Suppressor macrophage treated with lipopolysaccharide for 1 hour (primary cell): ENCODE measurements at places on chromosomes 3 and 15.

GRCh38 chr15:65184305-65184867 is 756 bp downstream of the CLPX start:
- DNase-seq: peak; percentile 64

DNA sequence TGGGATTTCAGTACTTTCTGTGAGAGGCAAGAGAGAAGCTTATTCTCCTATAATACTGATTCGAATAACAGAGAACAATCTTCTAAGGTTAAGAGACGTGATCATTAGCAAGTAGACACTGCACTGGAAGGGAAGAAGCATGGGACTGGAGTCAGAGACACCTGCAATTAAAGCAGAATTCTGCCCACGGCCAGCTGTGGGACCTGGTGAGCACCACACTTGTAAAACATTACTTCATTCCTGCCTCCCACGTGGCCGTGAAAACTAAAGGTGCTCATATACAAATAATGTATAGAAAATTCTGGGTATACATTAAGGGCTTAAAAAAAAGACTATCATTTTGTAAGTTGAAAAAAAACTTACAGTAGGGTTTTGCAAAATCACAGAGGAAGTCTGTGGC is 2.0 kb downstream of the TM2D3 start:
- DNase-seq: no peak

- DNase-seq: peak; percentile 75
Measured at GRCh38 chr15:72365844-72366243, 10.0 kb downstream of the HEXA start.

DNA sequence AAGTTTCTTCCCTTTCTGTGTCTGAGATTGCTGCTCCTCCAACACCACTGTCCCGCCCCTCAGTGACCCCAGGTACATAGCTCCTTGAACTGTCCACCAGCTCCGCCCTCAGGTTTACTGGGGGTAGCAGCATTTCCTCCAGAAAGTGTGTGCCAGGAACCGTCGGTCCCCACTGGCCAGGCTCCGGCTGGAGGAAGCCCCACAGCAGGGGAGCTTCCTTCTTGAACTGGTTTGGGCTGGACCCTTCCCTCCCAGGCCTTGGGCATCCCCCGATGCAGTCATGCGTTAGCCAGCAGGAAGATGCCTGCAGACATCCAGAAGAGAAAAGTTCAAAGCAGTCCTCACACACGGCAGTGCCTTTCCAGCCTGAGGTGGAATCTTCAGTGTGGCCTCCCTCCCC is 19.7 kb downstream of the PAK6 start:
- no peak for DNase-seq

DNA sequence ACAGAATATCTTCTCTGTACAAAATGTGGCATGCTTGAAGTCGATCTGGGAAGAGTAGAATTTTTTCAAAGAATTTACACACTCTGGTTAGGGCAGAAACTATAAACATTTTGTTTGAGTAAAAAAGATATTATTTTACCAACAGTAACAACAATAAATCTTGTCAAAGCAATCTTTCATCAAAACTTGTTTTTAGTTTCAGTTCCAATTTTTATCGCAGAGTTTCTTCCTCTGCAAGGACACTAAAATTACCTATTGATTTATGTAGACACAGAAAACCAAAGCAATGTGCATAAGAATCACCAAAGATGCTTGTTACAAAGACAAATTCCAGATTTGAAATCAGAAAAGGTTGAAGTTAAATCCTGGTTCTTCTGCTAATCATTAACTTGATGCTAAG is 61.9 kb downstream of the CGGBP1 start:
- DNase-seq: no peak

DNA sequence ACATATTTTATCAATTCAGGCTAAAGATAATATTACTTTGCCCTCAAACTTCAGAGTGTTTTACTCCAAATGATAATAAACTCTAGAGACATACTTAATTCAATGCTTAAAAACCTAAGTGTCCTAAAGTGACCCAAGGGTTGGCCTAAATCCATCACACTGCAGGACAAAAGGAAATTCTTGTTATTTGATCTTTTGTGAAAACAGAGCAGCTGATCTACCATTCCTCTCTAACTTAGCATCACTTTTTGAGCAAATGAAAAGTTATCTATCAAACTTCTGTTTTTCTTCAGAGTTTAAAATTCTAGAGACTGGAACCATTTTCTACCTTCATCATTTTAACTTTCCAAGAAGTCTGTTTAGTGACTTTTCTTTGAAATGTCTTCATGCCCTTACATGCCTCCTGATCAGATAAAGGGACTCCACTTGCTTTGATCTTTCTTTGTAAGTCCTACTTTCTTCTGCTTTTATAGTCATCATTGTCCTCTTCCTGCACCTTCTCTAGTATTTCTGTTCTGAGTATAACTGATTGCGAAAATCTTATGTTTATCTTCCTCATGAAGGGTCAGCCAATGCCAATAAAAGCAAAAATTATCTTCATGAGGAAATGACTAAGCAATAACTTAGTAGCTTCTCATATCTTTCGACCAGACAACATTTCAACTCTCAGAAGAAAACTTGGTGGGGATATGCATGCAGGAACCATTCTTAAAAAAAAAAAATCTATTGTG is 378.7 kb upstream of the TGFBR2 start:
- DNase-seq: peak; percentile 69

- no peak for DNase-seq
Measured at GRCh38 chr3:37150621-37151020, 23.8 kb downstream of the LRRFIP2 start.

DNA sequence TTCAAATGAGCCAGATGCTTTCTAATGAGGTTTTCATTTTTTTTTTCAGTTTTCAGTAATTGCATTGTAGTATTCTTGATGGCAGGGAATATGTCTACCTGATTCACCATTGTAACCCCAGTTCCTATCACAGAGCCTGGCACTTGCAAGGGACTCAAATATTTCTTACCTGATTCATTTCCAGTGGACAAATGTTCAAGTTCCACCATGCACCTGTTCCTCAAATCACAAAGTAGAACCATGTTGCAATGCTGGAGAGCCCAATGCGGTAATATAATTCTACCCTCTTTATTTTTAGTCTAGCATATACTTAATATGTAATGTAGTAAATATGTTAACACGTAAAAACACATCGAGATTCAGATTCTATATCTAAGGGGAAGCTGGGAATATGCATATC is 722.6 kb downstream of the AGBL1 start:
- no peak for DNase-seq

- peak; percentile 69 for DNase-seq
Measured at GRCh38 chr15:22253676-22254408, 173.5 kb downstream of the OR4M2 start.

GRCh38 chr3:185290266-185290665 is 36.4 kb upstream of the EHHADH start:
- peak; percentile 83 for DNase-seq

GRCh38 chr3:177770383-177771230 is 573.3 kb upstream of the TBL1XR1 start:
- DNase-seq: no peak

DNA sequence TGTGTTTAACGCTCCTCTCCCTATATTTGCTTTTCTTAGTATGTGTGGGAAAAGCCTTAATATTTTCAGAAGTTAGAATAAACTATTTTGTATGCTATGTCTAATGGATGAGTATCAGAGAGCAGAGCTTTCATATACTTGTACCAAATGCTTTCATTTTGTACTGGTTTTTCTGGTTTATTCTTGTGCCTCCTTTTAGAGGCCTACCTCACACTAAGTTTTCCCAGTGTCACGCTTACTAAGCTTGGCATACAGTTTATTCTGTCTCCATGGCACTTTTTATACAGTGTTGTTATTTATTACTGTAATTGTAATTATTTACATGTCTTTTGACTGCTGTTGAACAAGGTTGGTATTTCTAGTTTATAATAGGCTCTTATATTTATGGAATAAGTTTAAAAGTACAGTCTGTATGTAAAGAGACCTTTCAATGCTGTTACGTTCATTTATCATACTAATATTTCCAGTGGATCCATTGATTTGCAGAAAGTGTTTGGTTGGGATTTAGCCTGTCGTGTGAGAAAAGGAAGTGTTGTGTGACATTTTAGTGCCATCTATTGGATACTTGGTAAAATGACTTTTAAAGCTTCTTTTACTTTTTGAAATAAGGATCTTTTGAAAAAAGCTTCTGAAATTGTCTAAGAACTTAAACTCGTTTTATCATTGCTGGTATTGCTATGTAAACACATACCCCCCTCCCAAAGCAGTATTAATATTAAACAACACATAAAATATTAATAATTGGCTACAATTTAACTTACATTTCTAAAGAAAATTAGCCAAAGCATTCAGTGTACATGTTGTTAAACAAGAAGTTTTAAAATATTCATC is 5.2 kb upstream of the EBLN2 start:
- peak; percentile 71 for DNase-seq

DNA sequence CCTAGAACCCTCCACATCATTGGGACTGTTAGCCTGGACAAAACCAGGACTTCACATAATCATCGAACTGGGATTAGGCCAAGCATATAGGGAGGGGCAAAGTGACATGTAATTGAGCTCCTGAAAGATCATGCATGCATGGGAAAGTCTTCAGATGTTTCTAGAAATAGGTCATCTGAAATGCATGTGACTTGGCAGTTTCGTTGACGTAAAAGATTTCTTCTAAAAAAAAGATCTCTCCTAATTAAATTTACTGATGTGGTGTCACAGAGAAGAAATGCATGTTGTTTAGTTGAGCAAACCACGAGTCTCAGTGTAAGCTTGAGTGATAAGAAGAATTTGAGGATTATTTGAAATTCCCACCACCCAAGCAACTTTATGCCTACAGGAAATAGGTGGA is 70.0 kb upstream of the LIMD1 start:
- DNase-seq: no peak

- no peak for DNase-seq
Measured at GRCh38 chr3:184578218-184578617, 16.6 kb downstream of the EPHB3 start.

GRCh38 chr15:78570710-78571109 is 5.4 kb downstream of the CHRNA5 start:
- DNase-seq: no peak

DNA sequence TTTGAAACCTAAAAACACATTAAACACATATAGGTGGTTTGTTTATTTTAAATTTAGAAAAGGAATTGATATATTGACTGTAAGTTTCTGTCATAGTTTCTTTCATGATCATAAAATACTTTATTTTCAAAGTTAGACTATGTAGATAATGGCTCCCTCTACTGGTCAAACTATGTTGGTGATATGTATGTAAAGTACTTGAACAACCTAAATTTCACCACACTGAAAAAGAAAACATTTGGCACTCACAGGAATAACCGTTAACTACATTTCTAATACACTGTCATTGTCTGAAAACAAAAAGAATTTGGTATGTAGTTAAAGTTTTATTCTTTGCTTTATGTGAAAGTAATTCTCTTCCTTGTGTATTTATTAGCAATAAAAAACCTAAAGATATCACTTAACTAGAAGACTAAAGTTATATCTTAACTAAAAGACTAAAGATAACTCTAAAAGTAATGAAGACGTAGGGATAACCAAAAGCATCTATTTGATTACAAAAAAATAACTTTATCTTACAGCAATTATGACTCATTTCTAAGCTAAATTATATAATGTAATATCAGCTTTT is 427.5 kb downstream of the VGLL3 start:
- peak; percentile 66 for DNase-seq

GRCh38 chr3:178385280-178385952 is 150.8 kb upstream of the KCNMB2 start:
- peak; percentile 64 for DNase-seq

DNA sequence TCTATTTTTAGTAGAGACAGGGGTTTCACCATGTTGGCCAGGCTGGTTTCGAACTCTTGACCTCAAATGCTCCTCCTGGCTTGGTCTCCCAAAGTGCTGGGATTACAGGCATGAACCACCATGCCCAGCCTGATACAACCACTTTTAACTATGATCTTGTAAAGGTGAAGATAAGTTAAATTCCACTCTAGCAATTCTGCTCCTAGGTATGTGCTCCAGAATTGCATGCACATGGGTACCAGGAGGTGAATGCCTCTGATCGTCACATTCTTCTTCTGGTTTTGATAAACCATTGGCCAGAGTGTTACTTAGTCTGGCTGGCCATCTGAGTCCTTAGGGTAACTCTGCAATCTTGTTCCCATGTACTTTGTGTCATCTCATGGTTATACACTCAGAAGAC is 22.3 kb downstream of the CSPG5 start:
- DNase-seq: no peak

GRCh38 chr3:7663771-7664170 is 802.9 kb downstream of the GRM7 start:
- DNase-seq: no peak
